Aorta (tissue), 5 donors: ENCODE measurements at places on chromosomes 3 and 15. TPM values are rescaled to one million over a fixed set of nuclear protein-coding genes. Genes with fewer than 3 reads are reported as not detected.
A peak's percentile ranks its signal among the peaks of the same experiment; 100 is the strongest.

GRCh38 chr3:127149621-127150310 lies 43.2 kb upstream of the PRR23E start:
- peak; percentile 54 for DNase-seq

GRCh38 chr3:172946061-172946460 lies 195.0 kb downstream of the SPATA16 start:
- no peak for DNase-seq

GRCh38 chr3:159974-160373 lies 36.6 kb upstream of the CHL1 start:
- DNase-seq = no peak

DNA sequence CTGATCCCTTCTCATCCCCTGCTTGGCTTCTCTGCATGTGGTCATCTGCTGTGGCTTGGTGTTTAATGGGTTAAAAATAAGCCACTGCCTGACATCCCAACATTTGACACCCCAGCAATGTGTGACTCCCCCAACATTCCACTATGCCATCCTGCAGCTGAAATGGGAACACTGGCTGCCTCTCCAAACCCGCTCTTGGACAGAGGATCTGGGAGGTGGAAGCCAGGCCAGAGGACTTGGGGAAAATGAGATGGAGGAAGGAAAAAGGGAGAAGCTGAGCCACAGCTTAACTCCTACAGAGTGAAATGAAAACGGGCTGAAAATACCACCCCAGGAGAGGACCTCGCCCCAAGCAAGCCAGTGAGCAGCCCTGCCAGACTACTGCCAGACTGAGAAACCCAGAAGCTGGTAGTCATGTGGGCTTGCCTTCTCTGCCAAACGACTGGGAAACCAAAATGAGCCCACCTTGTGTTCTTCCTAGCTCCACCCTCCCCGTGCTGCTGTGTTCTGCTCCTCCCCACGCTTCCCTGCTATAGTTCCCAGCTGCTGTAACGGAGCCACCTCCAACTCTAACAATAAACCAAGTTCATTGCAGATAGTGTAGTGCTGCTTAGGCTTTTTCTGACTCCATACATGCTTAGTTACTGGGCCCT lies 13.7 kb downstream of the MAP1A start:
- DNase-seq = no peak

DNA sequence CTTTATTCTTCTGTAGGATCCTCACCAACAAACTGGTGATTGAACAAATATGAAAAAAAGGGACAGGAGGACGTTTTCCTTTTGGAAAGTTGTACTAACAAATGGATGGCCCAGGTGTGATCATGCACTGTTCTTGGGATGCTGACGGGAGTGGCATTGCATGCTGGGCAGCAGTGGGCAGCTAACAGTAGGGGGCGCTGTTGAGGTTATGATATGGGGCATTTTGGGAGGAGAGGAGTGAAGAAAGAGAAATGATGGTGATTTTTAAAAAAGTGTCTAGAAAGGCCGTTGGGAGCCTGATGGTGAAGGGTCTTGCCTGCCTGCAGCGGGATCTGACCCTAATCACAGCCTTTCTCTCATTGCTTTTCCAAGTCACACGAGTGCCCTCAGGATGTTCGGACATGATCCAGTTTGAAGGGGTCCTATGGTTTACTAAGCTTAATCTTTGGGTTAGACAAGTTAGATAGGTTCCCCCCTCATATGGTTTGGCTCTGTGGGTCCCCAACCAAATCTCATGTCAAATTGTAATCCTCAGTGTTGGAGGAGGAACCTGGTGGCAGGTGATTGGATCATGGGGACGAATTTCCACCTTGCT lies 46.2 kb upstream of the PRTG start:
- no peak for DNase-seq

GRCh38 chr3:31815631-31816440 lies 165.2 kb downstream of the OSBPL10 start:
- DNase-seq = no peak

DNA sequence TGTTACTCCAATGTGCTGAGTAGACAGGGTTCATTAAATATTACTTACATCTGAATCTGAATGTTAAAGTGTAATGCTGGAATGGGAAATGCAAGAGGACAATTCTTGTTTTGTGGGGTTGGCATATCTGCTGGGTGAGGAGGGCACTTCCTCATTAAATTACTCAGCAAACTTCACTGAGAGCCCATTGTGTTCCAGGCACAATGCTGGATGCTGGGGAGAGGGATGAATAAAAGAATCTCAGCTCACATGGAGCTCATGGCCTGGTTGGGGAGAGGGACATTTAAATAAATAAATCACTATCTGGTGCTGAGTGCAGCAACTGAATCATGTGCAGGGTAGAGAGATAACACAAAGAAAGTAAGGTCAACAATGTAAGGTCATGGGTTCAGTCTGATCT lies 199.2 kb upstream of the CFAP20DC start:
- no peak for DNase-seq

The CCDC13 gene
- total RNA-seq = 1.3 TPM

The NPTN gene
- 221 TPM for total RNA-seq

The GUCA1C gene
- not detected for total RNA-seq

The PPP2R3A gene
- total RNA-seq = 15.6 TPM

The FANCD2 gene
- total RNA-seq = 1.9 TPM
